ENCODE measurements at places on chromosomes 7 and 10. TPM values are rescaled to one million over a fixed set of nuclear protein-coding genes. Genes with fewer than 3 reads are reported as not detected.

The C10orf71 gene
- total RNA-seq = not detected

GRCh38 chr10:24255115-24255880, 46.4 kb downstream of the KIAA1217 start:
- H3K27ac ChIP-seq = peak overlapping the region; percentile 95
- H3K4me3 ChIP-seq = peak overlapping the region; percentile 92
- DNase-seq = no peak
- H3K4me1 ChIP-seq = peaks cover 68% of the 10 kb centered on the region
- H3K36me3 ChIP-seq = peaks cover 23% of the 10 kb centered on the region

The FZD1 gene
- total RNA-seq = 23.8 TPM

GRCh38 chr7:1027242-1028043, 16.9 kb upstream of the GPR146 start:
- no peak for DNase-seq
- H3K27ac ChIP-seq = peak overlapping the region; percentile 80
- H3K4me1 ChIP-seq = peaks cover 24% of the 10 kb centered on the region
- no peaks in the 10 kb centered on the region for H3K27me3 ChIP-seq
- no peaks in the 10 kb centered on the region for H3K36me3 ChIP-seq
- peak overlapping the region; percentile 88 for H3K4me3 ChIP-seq

- H3K4me3 ChIP-seq = no peak overlapping the region
- H3K27me3 ChIP-seq = no peaks in the 10 kb centered on the region
- peaks cover 9% of the 10 kb centered on the region for H3K4me1 ChIP-seq
Observed at GRCh38 chr7:120955577-120956149, 5.1 kb downstream of the ING3 start.

- H3K27ac ChIP-seq = peak overlapping the region; percentile 100
- peaks cover 3% of the 10 kb centered on the region for H3K27me3 ChIP-seq
- DNase-seq = no peak
- H3K4me3 ChIP-seq = peak overlapping the region; percentile 97
- H3K36me3 ChIP-seq = peaks cover 10% of the 10 kb centered on the region
- H3K4me1 ChIP-seq = peaks cover 44% of the 10 kb centered on the region
Observed at GRCh38 chr10:80204677-80205476, 460 bp downstream of the ANXA11 start.

GRCh38 chr10:68489919-68490318, 18.1 kb upstream of the DNA2 start:
- H3K27me3 ChIP-seq = no peaks in the 10 kb centered on the region
- H3K4me3 ChIP-seq = no peak overlapping the region
- DNase-seq = peak; percentile 1
- H3K4me1 ChIP-seq = no peaks in the 10 kb centered on the region
- H3K27ac ChIP-seq = no peak overlapping the region

The GPER1 gene
- total RNA-seq = 5.0 TPM

DNA sequence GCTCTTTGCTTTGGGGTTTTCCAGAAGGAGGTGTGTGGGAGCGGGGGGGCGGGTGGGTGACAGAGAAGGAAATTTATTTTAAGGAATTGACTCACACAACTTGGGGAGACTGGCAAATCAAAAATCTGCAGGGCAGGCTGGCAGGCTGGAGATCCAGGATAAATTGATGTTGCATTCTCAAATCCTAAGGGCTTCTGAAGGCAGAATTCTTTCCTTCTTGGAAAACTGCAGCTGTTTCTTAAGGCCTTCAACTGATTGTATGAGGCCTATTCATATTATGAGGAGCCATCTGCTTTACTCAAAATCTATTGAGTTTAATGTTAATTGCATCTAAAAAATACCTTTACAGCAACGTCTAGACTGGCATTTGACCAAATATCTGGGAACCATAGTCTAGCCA, 1528.8 kb upstream of the LRRTM3 start:
- no peak overlapping the region for H3K27ac ChIP-seq
- no peaks in the 10 kb centered on the region for H3K4me1 ChIP-seq
- DNase-seq = no peak
- no peak overlapping the region for H3K4me3 ChIP-seq

The CYP2W1 gene
- total RNA-seq = 15.3 TPM

The H2BK1 gene
- not detected for total RNA-seq

DNA sequence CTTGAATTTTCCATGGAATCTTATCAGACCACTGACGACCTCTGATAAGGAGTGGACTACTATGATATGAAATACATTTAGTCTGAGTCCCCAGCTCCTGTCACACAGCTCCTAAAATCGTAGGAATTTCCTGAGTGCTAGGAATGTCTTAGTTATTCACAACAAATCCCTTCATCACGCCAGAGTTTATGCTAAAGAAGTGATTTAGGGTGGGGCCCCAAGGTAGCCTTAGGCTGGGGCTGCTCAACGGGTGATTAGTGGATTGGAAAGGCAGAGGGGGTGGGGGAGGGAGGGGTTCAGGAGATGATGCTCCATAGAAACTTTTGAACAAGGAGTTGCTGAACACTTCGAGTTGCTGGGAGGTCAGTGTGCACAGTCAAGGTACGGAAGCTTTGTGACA, 7.0 kb upstream of the TET1 start:
- peaks cover 10% of the 10 kb centered on the region for H3K4me1 ChIP-seq
- H3K27ac ChIP-seq = no peak overlapping the region
- no peaks in the 10 kb centered on the region for H3K36me3 ChIP-seq
- H3K27me3 ChIP-seq = no peaks in the 10 kb centered on the region
- no peak overlapping the region for H3K4me3 ChIP-seq
- DNase-seq = no peak

GRCh38 chr7:55481155-55481554, 91.1 kb downstream of the VOPP1 start:
- peaks cover 11% of the 10 kb centered on the region for H3K4me1 ChIP-seq
- H3K27me3 ChIP-seq = no peaks in the 10 kb centered on the region
- no peak overlapping the region for H3K4me3 ChIP-seq
- DNase-seq = no peak
- H3K27ac ChIP-seq = no peak overlapping the region

The VWA2 gene
- 2.9 TPM for total RNA-seq
